GM04504 (cell line): ENCODE measurements at places on chromosomes 4 and X.

GRCh38 chr4:102299354-102300107 is 45.8 kb downstream of the SLC39A8 start:
- peak; percentile 17 for DNase-seq

DNA sequence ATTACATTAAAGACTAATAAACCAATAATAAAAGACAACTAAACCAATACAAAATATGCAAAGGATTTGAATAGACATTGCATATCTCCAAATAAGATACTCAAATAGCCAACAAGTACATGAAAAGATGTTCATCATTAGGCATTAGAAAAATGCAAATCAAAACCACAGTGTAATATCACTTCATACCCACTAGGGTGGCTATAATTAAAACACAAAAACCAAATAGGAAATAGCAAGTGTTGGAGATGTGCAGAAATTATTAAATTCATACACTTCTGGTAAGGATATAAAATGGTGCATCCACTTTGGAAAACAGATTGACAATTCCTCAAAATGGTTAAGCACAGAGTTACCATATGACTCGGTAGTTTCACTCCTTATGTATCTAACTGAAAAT is 860.8 kb upstream of the DIAPH2 start:
- DNase-seq, result no peak

DNA sequence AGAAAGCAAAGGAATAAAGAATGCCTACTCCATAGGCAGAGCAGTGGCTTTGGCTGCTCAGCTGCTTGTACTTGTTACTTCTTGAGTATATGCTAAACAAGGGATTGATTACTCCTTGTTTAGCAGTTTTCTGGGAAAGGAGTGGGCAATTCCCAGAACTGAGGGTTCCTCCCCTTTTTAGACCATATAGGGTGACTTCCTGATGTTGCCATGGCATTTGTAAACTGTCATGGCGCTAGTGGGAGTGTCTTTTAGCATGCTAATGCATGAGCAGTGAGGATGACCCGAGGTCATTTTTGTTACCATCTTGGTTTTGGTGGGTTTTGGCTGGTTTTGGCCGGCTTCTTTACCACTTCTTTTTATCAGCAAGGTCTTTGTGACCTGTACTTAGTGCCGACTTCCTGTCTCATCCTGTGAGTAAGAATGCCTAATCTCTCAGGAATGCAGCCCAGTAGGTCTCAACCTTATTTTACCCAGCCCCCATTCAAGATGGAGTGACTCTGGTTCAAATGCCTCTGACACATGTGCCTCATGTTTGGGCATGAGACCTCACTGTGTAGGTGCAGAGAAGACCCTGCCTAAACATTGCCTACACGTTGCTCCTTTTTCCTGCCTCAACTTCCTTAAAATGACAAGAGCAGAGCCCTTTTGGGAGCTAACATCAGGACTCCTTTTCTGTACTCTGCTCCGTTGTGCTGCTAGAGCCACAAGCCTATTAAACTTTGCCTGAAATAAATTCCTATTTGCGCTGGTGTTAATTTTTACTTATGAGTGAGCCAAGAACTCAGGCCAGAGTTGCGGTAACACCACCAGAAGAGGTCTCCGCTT is 21.0 kb upstream of the UBA6 start:
- DNase-seq, result no peak

- no peak for DNase-seq
Measured at GRCh38 chrX:153501530-153501929, 6.8 kb downstream of the BGN start.

- no peak for DNase-seq
Measured at GRCh38 chrX:71974916-71975315, 64.3 kb downstream of the NHSL2 start.

DNA sequence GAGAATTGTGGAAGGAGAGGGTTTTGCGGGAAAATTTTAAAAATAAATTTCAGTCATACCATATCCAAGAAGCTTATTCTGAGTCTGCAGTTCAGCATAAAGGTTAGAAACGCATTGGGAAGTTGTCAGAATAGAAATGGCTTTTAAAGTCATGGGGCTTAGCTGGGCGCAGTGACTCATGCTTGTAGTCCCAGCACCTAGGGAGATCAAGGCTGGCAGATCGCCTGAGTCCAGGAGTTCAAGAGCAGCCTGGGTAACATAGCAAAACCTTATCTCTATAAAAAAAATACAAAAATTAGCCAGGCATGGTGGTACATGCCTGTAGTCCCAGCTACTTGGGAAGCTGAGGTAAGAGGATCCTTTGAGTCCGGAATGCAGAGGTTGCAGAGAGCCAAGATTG is 3.9 kb upstream of the PLA2G12A start:
- no peak for DNase-seq

- DNase-seq, result no peak
Measured at GRCh38 chr4:184313702-184314659, 96.3 kb upstream of the ENPP6 start.

- DNase-seq, result no peak
Measured at GRCh38 chr4:3741217-3742011, 24.8 kb upstream of the ADRA2C start.

DNA sequence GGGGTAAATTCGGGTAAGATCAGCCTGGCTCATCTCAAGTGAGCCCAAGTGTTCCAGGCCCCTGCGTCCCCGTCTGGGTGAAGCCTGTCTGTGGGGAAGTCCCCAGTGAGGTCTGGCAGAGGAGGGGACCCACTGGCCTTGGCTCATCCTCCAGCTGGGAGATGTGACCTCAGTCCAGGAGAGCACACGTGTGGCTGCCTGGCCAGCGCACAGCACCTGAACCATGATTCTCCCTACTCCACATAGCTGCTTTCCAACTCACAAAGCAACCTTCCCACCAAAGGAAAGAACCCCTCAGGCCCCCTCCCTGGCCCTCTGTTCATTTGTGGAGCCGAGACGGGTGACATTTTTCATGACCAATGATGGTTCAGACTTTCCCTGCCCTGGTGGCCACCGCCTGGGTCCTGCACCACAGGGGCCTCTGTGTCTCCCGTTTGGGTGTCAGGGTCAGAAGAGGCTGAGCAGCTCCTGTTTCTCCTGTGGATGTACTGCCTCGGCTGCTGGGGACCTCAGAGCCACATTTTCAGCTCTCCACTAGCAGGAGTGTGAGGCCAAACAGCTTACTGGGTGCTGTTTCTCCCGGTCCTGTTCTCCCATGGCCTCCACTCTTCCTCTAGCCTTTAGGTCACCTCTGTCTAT is 111.4 kb downstream of the CPZ start:
- DNase-seq, result no peak

- DNase-seq, result no peak
Measured at GRCh38 chr4:58767598-58767997, 1657.4 kb upstream of the IGFBP7 start.

- no peak for DNase-seq
Measured at GRCh38 chr4:5399790-5400421, 308.5 kb downstream of the EVC2 start.

DNA sequence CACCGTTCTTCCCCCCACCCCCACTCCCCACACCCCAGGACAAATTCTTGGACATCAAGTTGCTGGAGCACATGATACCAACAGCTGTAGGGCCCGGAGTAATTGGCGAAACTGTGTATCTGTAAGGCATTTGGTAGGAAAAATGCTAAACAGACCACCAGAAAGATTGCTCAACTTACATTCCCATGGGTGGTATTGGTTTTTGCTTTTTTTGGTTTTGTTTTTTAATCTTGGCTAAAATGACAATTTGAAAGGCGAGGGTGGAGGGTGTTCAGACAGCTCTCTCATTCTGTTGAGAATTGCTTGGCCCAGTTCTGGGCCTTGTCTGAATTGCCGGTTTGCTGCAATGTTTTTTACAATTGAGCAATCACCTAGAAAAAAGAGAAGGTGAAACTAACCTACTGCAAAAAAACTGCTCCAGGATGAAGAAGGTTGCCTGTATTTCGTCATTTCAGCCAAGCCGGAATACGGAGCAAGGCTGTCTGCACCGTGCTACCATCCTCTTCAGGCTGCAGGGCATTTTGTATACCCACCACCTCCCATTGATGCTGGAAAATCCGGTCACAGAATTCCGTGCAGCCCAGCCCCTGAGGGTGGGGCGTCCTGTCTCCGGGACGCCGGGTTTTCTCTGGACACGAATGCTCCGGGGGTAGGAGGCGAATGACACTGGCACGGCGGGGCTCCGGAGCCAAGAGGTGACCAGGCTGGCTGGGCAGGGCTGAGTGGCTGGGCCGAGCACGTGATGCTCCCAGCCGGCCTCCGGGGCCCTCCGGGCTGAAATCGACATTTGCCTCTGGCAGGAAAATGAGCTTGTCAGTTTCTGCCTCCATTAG is at the start of gene CLCN4:
CLCN4 (plus strand) TSS at position 777 of the 833 bp plus-strand sequence. CDS start 28,058 bp downstream, outside the sequence.
- DNase-seq, result no peak

DNA sequence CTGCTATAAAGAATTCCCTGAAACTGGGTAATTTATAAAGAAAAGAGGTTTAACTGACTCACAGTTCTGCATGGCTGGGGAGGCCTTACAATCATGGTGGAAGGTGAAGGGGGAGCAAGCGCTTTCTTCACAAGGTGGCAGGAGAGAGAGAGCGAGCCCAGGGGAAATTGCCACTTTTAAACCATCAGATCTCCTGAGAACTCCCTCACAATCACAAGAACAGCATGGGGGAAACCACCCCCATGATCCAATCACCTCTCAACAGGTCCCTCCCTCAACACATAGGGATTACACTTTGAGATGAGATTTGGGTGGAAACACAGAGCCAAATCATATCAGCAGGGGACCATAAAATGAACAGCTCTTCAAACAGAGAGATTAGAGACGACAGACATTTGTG is 198.6 kb downstream of the MAGEB5 start:
- DNase-seq, result no peak

DNA sequence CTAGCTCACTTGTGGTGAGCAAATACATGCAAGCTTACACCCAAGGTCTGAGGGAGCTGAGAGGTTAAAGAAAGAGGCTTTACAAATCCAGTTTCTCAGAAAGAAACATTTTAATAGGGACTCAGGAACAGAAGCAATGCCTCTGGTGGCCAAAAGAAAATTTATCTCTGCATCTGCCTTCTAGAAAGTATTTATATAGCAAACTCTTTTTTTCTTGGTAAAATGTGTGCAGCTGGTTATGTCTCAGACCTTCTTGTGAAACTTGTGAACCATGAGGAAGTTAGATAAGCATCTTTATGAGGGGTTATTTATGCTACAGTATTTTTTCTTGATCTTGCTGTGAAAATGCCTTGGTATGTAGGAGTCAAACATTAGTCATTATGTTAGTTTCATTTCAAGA is 48.5 kb upstream of the CYSLTR1 start:
- DNase-seq, result peak; percentile 5

- no peak for DNase-seq
Measured at GRCh38 chr4:83308672-83309071, 24.1 kb upstream of the COQ2 start.

DNA sequence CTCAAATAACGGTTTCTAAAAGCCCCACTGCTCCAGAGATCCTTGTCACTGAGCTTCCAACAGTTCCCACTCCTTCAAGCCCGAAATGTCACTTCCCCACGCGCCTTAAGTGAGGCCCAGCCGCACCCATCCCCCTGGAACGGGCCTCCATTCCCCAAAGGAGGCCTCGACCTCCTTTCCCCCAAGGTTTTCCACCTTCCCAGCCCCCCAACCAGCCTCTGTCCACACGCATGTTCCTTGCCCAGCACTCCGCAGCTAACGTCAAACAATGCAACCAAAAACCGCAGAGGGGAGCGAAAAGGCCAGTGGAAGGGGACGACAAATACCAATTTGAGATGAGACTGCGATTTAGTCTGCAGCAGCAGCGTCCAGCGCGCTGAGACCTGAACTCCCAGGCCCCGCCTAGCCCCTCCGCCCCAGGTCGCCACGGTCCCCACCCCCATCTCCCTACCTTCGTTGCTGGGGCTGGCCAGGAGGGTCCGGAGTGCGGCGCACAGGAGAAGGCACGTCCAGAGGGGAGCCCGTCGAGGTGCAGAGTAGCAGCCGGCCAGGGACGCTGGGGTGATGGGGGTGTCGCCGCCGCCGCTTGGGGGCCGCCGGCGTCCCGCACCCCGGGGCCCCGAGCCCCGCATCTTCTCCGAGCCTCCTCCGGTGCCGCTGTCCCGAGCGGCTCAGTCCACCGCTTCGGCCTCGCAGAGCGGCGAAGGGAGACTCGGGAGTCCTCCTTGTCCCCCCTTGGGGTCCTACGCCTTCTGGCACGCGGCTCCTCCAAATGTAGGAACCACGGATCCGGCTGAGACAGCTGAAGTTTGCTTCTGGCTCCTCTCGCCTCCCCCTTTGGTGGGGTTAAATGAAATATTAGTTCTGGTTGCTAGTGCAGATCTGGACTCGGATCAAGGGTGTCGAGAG is 924 bp downstream of the EPHA5 start:
- DNase-seq, result no peak

DNA sequence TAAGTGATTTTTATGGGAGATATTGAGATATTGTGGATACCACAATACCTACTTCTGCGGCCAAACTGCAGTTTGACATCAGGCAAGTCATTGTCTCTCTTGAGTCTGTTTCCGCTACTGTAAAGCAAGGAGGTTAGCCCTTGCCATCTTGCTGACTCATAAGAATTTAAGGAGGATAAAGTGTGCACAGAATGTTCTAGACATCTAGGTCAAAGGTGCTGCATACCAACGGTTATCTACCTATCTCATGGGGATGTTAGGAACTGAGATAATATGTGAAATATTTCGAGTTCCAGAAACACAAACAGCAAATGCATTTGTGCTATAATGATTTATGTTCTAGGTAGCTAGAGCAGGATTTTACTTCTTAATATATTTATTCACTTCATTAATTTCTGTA is 211.5 kb upstream of the NR3C2 start:
- DNase-seq, result no peak

- DNase-seq, result no peak
Measured at GRCh38 chrX:46354481-46354880, 190.7 kb downstream of the ZNF674 start.

DNA sequence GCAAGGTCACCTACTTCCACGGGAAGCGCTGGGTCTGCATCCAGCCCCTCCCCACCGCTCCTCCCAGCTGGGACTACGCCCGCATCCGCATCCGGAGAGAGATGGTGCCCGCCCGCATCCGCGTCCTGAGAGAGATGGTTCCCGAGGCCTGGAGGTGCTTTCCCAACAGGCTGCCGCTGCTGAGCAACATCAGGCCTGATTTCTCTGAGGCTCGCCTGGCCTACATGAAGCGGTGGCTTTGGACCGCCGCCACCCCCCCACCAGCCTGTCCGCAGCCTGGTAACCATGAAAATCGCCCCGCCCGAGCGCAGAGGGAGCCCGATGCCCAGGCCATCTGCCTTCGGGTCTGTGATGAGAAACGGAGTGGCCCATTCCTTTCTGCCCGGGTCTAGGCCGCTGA is 18.1 kb downstream of the CLTRN start:
- no peak for DNase-seq

DNA sequence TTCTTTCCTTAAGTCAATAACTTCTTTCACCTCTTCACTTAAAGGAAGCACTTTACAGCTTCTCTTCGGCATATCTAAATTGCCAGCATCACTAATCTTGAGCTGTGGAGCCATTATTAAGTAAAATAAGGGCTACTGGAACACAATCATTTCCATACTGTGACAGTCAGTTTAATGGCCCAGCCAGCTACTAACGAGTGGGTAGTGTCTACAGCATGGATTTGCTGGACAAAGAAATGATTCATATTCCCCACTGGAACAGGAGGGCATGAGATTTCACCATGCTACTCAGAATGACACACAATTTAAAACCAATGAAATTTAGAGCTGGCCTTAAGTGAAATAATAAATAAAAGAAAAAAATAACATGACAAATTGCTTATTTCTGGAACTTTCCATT is 72.1 kb downstream of the DDIT4L start:
- no peak for DNase-seq

GRCh38 chr4:54487491-54487890 is 170.3 kb upstream of the KIT start:
- no peak for DNase-seq
